Activated CD4-positive, alpha-beta T cell treated with anti-CD3 and anti-CD28 coated beads for 36 hours (primary cell): ENCODE measurements at places on chromosomes 7 and 10.
A peak's percentile ranks its signal among the peaks of the same experiment; 100 is the strongest.

DNA sequence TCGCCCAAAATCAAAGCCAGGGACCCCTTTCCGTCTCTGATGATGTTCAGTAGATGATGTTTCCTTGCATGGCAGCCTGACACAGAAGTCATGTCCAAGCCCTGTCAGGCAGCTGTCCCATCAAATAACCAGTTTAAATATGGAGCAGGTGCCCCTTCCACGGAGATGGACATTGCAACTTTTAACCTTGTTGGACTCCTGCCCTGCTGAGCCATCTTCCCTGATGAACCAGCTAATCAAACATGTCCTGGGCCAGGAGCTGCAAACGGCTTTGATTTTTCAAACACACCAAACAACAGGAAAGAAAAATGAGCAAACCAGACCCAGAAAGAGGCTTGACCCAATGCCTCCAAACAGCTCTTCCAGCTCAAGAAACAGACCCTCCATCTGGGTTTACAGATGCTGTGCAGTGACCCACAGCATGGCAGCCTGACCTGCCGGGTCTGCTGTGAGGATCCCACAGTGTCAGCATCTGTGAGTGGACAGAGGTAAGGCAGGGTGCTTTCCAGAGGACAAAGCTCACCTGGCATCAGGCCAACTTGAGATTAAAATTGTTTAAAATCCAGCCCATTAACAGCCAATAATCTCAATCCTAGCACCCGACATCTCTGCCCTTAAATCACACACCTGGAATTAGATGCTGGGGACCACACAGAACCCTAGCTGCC, 372.6 kb downstream of the GRID1 start:
- DNase-seq: no peak

GRCh38 chr10:65413001-65413400, 1512.8 kb upstream of the LRRTM3 start:
- no peak for DNase-seq

GRCh38 chr7:98913612-98914011, 35.3 kb downstream of the TRRAP start:
- no peak for DNase-seq

- peak; percentile 49 for DNase-seq
These were observed 227.4 kb downstream of the TCERG1L start for GRCh38 chr10:131083915-131084790.

GRCh38 chr10:91610444-91610843, 22.4 kb downstream of the PPP1R3C start:
- DNase-seq: no peak

GRCh38 chr7:149871576-149871975, 2.2 kb upstream of the ATP6V0E2 start:
- DNase-seq: peak; percentile 34

DNA sequence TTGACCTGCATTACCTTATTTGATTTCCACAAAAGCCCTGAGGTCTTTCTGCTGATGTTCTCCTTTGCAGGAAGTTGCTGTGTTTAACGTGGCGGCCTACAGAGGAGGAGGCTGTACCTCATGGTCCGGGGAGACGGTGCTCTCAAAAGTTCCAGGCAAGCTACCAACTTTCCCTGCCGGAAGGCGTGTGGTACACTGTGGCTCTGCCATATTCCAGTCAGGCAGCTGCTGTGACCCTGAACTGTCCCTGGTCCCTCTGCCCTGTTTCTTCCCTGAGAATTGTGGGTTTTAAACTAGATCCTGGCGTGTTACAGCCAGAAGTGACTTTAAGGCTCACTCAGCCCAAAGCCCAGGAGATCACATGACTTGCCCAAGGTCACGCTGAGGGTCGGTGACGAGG, 139.2 kb downstream of the TEX36 start:
- no peak for DNase-seq
